ENCODE measurements at places on chromosomes 13 and 19.

DNA sequence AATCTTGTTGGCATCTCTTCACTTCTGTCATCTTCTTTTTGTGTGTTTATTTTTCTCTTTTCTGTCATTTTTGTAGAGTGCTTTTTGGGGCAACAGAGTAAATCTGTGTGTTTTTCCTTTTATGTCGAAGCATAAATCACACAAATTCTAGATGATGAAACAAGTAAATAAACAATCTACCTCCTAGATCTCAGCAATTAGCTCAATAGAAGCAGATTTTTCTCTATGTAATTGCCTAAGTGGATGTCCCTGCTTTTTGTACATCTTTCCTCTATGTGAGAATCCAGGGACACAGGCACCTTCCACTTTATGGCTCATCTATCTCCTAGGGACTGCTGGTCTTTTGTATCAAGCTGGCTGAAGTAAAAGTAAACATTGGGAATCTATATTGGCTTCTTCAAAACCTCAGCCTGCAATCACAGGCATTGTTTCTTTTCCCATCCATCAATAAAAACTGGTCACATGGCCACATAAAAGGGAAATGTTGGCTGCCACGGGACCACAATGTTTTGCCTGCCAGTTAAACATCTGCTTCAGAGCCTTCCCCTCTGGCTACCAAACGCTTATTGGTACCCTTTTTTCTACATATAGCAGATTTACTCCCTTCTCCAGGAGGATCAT, 323.8 kb downstream of the LMO7 start:
- DNase-seq = no peak

- peak; percentile 41 for DNase-seq
Measured at GRCh38 chr19:55068950-55069864, 6.3 kb upstream of the RDH13 start.

- DNase-seq = peak; percentile 96
Measured at GRCh38 chr19:49676784-49677230, 264 bp upstream of the PRMT1 start.

- DNase-seq = peak; percentile 3
Measured at GRCh38 chr19:36972571-36972970, 56.4 kb downstream of the ZNF568 start.

GRCh38 chr19:38488096-38488495, 54.6 kb downstream of the RYR1 start:
- no peak for DNase-seq

- DNase-seq = no peak
Measured at GRCh38 chr13:48234566-48235340, 1.7 kb downstream of the ITM2B start.

GRCh38 chr13:75160984-75161383, 321.0 kb downstream of the TBC1D4 start:
- no peak for DNase-seq

DNA sequence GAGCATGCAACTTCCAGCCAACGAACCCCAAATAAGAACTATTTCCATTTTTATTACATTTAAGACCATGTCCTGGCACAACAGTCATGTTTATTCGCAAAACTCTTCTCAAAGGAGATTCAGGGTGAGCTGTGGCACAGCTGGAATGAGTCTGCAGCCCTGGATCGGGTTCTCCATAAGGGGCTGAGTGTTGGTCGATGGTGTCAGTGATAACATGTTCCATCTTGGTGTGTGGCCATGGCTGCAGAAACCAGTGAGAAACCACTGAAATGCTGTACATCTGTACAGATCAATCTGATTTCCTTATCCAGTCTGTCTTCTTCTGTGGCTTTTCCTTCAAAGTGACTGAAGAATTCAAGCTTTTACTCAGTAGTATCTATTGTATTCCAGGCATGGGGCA, 15.2 kb downstream of the FAM124A start:
- no peak for DNase-seq

DNA sequence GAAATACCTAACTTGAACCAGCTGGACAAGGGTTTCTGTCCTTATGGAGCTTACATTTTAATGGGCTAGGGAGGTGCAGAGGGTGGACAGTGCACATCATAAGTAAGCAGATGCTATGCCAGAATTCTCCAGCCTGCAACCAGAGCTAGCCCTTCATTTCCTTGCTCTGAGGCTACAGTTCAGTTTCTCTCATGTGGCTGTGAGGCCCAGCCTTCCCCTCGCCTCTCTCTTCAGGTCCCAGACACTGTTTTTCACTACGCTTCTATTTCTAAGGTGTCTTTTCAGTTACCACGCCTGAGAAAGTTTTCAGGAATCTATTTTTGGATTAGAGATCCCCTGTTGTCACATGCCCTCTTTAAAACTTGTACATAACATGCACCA, 141.9 kb downstream of the PCCA start:
- DNase-seq = no peak

- peak; percentile 40 for DNase-seq
Measured at GRCh38 chr13:100100115-100100879, 11.4 kb downstream of the PCCA start.

DNA sequence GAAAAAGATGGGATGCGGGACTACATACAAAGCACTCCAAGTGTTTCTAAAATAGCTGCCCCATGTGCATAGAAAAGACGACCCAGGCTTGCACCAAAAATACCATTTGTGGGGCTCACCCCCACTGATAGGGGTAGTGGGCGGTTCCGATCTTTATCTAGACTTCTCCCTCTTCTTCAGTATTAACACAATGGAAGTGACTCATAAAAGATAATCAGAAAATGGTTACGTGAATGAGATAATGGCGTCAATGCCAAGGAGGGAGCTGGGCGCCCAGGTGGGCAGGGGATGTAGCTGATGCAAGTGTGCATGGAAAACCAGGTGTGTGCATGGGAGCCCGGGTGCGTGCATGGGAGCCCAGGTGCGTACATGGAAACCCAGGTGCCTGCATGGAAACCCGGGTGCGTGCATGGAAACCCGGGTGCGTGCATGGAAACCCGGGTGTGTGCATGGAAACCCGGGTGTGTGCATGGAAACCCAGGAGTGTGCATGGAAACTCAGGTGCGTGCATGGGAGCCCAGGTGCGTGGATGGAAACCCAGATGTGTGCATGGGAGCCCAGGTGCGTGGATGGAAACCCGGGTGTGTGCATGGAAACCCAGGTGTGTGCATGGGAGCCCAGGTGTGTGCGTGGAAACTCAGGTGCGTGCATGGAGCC, 32.7 kb downstream of the LAMP1 start:
- no peak for DNase-seq

DNA sequence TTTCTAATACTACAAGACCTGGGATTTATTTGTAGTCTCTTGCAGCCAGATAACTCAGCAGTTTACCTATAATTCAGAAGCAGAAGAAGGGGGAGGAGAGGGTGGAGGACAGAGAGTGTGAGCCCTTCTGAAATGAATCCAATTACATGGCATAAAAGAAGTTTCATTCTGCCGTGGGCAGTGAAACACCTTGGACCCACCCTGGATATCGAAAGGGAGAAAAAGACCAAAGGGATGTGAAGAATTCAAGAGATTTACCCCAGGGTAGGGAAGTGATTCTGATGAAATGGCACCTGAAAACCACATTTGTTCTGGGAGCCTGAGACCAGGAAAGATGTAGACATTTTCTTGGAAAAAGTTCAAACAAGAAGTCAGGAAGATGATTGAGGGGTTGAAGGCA, 140.9 kb downstream of the NDFIP2 start:
- no peak for DNase-seq

DNA sequence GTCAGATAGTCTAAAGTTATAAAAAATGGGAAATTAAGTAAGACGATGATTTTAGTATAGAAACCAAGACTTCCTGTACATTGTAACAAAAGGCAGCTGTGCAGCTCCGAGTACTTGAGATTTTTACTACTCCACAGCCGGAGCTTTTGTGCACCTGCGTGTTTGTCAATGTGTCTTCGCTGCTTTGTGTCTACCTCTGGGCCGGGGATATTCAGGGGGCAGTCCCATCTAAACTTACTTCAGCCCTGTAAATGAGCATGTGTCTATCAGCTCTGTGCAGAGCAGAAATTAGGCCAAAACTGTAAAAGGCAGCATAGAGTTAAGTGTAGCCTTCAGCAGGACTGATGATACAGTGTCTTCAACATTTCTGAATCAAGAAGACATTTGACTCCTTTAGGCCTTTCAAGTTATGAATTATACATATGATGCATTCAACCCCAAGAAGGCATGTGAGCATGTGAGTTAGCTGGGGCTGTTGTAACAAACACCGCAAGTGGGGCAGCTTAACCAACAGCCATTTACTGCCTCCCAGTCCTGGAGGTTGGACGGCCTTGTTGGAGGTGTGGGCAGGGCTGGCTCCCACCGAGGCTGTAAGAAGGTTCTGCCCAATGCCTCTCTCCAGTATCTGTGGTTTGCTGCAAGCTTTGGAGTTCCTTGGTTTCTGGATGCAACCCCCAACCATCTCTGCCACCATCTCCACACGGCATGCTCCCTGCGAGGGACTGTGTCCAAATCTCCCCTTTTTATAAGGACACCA, 191.0 kb upstream of the IRS2 start:
- DNase-seq = no peak

GRCh38 chr13:95284436-95284835, 16.8 kb downstream of the ABCC4 start:
- DNase-seq = no peak

DNA sequence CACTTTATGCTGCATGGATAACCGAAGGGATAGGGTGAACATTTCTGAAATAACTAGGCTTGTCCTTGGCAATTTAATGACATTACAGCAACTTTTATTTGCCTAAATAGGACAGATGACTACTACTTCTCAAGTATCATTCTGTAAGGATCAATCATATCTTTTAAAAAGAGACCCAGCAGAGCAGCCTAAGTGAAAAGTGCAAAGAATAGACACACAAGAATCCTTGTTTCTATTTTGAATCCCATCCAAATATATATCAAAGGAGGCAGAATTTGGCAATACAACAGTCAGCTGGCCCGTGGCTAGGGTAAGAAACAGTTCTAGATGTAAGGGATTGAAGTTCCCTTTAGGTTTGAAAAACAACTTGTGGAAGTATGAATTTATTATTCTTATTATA, 6.9 kb downstream of the THSD1 start:
- no peak for DNase-seq

DNA sequence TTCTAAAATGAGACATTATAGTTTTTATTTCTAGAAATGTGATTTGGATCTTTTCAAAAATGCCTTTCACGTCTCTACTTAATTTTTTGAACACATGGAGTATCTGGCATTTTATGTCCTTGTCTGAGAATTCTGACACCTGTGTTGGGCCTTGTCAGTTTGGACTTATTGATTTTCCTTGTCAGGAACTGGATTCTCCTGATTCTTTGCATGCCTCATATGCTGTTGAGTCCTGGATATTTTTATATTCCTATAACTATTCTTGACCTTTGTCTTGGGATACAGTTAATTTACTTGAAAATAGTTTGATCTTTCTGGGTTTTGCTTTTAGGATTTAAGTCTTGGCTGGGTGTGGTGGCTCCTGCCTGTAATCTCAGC, 10.3 kb downstream of the ADPRHL1 start:
- no peak for DNase-seq

GRCh38 chr19:51096473-51097165, 11.6 kb downstream of the CTU1 start:
- DNase-seq = no peak

DNA sequence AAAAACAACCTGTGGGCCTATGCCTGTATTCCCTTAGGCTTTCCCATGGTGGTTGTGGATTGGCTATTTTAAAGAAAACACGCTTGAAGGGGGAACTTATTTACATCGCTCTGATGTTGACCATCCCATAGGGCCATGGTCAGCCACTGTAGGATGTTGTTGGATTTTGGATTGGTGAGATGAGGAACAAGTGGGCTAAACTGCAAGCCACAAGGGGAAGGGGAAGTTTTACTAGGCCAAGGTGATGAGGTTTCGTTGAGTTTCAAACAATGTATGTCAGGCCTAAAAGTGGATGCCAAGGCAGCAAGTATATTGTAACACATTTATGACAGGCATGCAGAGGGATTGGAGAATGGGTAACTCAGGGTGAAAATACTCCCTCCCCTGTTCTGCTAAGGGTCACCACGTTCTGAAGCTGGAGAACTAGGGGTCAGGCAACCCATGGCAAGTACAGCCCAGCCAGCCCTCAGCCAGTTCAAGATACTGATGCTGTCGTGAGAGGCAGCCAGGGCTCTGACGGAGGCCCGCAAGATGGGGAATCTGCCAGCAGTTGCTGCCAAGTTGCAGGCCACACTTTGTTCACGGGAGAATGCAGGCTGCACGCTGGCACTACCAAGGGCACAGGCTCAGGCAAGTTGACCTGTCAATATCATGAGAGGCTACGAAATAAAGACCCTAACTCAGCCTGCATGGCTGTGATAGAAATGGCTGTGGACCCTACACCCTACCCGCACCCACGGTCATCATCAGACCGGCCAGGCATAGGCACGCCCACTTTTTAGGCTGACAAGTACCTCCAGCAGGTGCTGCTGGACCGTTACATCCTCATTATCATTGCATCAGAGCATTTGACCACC, 11.1 kb downstream of the IRGC start:
- DNase-seq = no peak

- DNase-seq = no peak
Measured at GRCh38 chr13:84831666-84832657, 949.7 kb upstream of the SLITRK1 start.

- no peak for DNase-seq
Measured at GRCh38 chr19:11652056-11652455, 54.8 kb downstream of the ZNF627 start.

DNA sequence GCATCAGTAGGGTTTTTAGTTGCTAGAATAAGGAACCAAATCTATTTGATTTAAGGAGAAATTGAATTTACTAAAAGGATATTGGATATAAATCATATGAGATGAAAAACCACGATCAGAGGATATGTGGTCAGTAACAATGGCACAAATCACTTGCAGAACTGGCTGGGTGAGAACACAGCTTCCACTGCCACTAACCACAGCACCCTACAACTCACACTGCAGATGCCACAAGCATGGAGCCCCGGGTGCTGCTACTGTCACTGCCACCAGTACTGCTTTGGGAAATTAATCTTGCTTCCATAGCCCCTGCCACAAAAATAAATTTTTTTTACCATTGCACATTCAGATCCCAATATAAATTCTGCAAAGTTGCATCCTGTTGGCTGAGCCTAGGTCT, 40.6 kb upstream of the KLF12 start:
- no peak for DNase-seq
